NCI-H1417 (cell line): ENCODE measurements at places on chromosomes 11 and 22.

GRCh38 chr11:134393638-134394037 lies 18.4 kb downstream of the B3GAT1 start:
- no peak for DNase-seq

GRCh38 chr11:71987521-71987920 lies 11.2 kb upstream of the IL18BP start:
- DNase-seq: no peak

- DNase-seq: no peak
Observed at GRCh38 chr11:104817973-104818372, 80.3 kb downstream of the CASP12 start.

DNA sequence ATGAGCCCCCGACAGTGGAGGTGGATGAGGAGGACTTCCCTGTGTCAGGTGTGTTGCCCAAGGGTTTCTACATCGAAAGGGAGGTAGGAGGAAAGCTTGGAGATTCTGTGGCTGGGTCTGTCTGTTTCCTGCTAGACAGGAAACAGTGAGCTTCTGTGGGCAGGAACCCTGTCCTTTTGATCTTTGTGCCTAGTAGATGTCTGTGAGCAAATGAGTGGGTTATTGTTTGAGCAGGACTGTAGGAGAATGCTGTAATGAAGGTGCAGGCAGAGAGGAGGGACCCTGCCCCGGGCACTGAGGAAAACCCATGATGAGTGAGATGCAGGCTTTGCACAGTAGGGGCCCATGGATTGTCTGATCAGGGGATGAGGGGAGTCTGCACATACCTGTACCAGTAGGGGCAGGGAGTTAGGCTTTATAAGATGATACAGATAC lies 14.0 kb downstream of the USP35 start:
- no peak for DNase-seq

DNA sequence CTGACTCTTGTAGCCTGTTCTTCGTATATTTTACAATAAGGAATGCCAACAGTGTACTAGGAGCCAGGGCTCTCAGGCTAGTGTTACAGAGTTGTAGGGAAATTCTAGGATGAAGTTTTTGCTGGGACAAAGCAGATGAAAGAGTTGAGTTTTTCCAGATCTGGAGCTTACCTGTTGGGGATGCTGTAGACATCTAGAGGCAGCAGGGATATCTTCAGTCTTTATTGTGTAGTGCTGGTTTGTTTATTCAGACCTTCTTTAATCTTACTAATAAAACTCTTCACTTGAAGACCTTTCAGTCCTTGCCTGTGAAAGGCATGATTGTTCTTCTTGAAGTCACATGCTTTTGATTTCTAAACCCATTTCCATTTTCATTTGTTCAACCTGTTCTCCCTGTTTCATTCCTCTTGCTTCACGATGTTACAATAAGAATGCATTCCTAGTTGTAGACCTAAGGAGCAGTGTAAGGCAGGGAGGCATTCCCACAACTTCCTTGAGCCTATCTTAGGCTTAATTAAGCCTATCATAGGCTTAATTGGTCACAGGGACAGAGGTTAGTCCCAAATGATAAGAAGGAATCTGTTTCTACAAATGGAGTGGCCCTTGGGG lies 7.9 kb upstream of the SLC37A2 start:
- no peak for DNase-seq

DNA sequence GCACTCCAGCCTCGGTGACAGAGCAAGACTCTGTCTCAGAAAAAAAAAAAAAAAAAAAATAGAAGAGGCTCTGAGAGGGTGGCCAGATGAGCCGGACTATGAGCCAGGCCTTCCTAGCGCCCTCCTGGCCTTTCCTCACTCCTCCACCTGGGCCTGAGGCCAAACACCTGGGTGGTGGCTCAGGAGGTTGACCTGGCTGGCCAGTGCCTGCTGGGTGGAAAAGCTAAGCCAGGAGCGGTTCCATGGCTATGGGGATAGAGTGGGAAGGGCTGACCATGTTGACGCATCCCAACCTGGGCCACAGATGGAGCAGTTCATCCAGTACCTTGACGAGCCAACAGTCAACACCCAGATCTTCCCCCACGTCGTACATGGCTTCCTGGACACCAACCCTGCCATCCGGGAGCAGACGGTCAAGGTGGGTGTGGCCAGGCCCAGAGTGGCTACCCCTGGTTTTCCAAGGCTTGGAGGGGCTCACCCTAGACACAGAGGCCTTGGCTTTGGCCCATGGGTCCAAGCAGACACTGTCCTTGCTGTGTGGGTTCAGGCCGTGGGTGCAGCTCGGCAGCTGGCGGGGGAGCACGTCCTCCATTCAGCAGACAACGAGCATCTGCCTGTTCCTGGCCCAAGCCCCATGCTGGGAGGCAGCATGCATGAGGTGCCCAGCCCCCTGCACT lies 7.6 kb downstream of the SCYL1 start:
- DNase-seq: no peak

DNA sequence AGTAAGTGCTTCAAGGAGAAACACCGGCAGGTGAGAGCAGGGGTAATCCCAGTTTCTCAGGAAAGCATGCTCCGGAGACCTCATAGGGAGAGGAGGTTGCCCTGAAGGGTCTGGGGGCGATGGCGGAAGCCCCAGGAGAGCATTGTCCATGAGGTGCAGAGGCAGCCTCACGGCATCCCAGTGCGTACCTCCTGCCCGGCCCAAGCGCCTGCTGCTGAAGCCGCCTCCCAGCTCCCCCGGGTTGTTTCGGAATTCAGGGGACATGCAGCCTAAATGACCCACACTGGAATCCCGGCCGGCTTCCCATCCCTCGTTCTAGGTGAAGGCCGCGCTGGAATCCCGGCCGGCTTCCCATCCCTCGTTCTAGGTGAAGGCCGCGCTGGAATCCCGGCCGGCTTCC lies 2.7 kb downstream of the ZBED4 start:
- DNase-seq: no peak

DNA sequence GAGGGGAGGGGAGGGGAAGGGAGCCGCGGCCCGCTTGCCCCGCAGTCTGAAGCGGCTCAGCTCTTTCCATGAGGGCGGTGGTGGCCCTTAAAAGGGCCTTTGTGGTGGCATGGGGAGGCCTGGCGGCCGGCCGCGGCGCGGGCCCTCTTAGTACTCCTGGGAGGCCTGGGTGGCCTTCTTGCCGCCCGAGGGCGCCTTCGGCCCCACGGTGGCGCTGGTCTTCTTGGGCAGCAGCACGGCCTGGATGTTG lies 6.9 kb downstream of the DPAGT1 start:
- DNase-seq: no peak

- no peak for DNase-seq
Observed at GRCh38 chr22:29819501-29819900, 18.6 kb downstream of the ASCC2 start.
